Forelimb muscle (tissue), 1 donor: ENCODE measurements at places on chromosomes 4 and X. TPM values are rescaled to one million over a fixed set of nuclear protein-coding genes. Genes with fewer than 3 reads are reported as not detected.

DNA sequence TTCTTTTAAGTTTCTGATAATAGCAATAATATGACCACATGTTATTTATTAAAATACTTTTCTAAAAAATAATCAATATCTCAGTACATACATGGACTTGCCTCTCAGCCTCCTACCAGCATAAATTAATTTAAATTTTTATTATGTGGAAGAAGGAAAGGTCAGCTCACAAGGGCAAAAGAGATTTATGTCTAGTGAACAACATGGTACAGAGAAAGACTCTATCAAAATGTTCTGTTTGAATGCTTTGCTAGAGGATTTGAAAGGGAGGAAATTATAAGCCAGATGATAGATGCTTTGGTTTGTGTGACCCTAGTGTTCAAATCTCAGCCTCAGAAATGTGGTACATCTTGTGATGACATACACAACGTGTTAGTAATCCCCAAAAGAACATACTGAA is 94.3 kb downstream of the DKK2 start:
- DNase-seq: no peak

DNA sequence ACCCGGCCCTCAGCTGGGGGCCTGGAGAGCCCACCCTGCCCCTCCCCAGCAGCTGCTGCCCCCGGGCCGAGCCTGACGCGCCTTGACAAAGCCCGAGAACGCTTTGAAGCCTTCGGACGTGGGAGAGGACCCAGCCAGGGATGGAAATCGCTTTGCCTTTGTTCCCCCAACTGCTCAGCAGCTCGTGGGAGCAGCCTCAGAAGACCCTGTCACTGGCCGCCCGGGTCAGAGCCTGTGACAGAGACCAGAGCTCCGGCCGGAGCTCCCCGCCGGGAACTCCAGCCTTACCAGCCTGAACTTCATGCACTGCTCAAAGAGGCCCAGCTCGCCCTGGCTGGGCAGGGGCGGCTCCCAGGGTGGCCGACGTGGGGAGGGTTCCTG is 2.6 kb upstream of the SLC6A8 start:
- no peak for DNase-seq

- no peak for DNase-seq
Observed at GRCh38 chr4:39326468-39326977, 39.6 kb downstream of the RFC1 start.

UGT2B10 gene
- not detected for polyA plus RNA-seq

DNA sequence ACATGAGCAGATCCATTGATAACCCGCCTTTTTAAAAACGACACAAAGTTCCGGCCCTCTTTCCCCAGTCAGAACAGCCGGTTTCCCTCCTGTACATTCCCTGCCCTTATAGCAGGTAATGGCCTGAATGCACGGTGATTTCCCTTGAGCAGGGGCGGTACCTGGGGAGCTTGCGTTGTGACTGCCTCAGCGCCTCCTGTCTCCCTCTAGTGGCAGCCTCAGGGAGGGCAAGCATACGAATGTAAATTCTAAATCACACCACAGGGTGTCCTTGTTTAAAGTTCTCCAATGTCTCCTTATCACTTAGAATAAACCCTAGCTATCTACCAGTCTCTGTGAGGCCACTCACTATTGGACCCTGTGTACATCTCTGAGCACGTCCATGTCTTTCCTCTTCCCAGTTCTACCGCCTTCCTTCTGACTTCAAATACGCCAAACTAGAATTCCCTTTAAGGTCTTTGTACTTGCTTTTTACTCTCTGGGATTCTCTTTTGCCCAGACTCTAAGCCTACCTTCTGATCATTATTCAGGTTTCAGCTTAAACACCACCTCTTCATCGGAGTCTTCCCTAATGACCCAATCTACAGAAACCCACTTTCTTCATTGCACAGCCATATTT is 18.4 kb upstream of the LDB2 start:
- no peak for DNase-seq

HEPH gene
- polyA plus RNA-seq: 3.8 TPM

GRCh38 chr4:105683038-105683437 is 25.5 kb downstream of the INTS12 start:
- DNase-seq: no peak

GRCh38 chr4:3373468-3373867 is 68.3 kb upstream of the HGFAC start:
- DNase-seq: no peak

DNA sequence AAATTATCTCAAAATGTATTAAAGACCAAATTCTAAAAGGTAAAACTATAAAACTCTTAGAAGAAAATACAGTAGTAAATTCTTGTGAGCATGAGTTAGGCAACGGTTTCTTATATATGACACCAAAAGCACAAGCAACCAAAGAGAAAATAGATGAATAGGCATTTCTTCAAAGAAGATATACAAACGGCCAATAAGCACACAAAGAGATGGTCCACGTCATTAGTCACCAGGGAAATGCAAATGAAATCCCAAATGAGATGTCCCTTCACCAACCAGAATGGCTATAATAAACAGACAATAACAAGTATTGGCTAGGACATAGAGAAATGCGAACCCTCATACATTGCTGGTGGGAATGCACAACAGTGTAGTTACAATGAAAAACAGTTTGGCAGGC is 44.6 kb downstream of the RAB33A start:
- no peak for DNase-seq

DNA sequence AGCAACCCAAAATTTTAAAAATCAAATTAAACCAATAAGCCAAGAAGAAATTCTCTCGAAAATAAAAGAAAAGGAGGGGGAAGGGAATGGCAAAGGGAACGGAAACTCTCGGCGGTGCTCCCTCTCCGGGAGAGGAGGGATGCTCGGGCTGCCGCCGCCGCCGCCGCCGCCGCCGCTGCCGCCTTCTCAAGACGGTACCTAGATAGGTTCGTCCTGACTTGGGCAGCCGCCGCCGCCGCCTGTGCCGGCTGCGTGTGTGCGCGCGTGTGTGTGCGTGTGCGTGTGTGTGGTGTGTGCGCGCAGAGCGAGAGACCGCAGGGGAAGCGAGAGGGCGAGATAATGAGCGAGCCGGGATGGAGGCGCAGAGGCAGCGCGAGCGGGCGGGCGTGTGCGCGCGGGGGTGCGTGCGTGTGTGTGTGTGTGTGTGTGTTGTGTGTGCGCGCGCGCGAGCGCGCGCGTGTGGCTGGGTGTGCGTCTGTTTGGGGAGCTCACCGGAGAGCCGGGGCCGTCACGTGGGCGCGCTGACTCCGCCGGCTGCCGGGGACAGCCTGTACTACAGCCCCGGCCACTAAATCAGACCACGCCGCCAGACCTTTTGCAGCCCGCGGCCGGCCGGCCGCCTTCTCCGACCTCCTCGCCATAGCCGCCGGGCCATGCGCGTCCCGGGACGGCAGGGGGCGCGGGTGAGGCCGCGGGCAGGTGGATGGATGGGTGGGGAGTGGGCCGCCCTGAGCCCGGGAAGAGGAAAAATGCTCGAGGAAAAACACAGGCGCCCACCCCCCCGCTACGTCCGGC is 111.6 kb downstream of the DHX15 start:
- no peak for DNase-seq

ENPEP gene
- 20.4 TPM for polyA plus RNA-seq
